CD4-positive, alpha-beta T cell treated with Interferon gamma for 1 hour (primary cell): ENCODE measurements at places on chromosomes 13 and 19.

GRCh38 chr19:28596561-28597071 lies 616.3 kb downstream of the UQCRFS1 start:
- DNase-seq: no peak

GRCh38 chr13:69755101-69755500 lies 352.5 kb upstream of the ATXN8OS start:
- no peak for DNase-seq

DNA sequence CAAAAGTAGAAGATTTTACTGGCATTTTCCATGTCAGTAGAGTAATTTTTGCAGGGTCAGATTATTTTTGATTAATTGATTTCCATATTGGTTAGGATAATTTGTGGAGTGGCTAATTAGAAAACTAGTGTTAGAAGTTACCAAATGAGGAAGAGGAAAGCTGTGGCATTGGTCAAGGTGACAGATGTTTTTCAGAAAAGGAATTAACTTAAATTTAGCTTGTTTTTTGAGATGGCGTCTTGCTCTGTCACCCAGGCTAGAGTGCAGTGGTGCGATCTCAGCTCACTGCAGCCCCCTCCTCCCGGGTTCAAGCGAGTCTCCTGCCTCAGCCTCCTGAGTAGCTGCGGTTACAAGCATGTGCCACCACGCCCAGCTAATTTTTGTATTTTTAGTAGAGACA lies 28.8 kb downstream of the LSM14A start:
- DNase-seq: peak; percentile 2

GRCh38 chr13:109971006-109971405 lies 184.6 kb upstream of the IRS2 start:
- no peak for DNase-seq

DNA sequence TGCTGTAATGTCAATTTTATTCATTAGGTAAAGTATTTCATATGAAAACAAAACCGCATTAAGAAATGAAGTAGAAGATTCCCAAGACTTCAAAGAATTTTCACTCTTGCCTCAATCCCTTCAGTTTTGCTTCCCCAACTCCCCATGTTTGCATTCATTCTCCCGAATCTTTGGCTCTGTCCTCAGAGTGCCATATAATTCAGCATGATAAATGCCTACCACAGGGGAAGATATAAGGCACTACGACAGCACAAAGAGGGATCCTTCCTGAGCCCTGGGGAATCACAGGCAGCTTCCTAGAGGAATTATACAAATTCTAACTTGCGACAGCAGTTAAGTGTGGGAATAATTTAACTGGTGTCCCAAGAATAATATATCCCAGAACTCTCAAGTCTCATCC lies 68.5 kb downstream of the TSC22D1 start:
- no peak for DNase-seq

- no peak for DNase-seq
Measured at GRCh38 chr19:2287585-2288337, 5.8 kb upstream of the PEAK3 start.

- DNase-seq: no peak
Measured at GRCh38 chr19:1255186-1256161, 7.1 kb downstream of the MIDN start.

DNA sequence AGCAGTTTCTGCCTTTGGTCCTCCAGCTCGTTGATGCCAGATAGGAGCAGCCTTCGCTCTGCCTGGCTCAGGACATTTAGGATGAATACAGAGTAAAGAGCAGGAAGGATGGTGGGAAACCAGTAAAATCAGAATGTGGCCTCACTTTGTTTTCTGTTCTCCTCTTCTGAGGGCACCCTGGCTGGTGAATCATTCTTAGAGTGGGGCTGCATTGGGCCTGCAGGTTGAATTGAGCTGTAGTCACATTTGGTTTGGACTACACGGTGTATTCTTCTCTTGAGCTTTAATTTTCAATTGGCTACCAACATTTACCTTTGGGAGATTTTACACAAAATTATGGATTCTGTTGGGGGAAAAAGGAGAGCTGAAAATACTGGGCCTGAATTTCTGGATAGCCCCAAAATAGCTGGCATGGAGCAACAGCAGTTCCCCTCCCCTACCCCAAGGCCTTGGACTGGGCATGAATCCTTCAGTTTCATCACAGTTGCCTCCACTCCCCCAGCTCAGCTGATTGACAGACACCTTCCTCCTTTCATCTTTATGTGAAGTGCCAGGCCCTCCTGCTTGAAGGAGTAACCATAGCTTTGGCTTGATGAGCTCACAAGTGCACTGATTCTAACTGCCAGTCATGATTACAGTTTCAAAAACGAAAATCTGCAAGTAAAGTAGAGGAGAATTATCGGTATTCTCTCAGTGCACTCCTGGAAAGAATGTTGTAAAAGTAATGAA lies 24.3 kb downstream of the ERCC5 start:
- no peak for DNase-seq

DNA sequence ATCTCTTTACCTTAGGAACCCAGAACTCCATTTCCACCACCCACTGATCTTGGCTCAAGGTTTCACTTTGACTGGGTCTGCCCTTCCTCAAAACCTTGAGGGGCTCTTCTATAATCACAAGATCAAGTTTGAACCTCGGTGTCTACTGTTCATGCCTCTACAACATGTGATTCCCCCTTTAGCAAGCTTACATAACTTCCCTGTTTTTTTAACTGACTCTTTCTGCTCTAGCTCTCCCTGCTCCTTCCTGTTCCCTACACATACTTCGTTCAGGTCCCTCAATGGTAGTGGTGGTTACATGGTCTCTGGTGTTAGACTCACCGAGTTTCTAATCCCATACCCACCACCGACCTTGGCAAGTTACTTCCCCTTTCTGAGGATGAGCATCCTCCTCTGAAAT lies 26.7 kb downstream of the CEACAM8 start:
- no peak for DNase-seq

DNA sequence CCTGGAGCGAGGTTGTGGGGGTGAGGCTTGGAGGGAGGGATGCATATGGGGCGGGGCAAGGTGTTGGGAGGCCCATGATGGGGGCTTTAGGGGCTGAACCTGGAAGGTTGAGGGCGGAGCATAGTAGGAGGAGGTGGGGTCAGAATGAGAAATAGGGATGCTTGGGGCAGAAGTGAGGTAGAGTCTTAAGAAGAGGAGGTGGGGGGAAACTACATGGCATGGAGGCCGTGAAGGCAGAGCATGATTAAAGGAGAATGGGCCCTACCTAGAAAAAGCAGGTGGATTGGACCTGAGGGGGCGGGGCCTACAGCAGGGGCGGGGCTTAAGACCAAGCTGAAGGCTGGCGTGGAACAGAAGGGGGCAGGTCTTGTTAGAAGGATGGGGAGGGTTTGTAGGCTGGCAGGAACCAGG lies 799 bp downstream of the NR1H2 start:
- peak; percentile 69 for DNase-seq

DNA sequence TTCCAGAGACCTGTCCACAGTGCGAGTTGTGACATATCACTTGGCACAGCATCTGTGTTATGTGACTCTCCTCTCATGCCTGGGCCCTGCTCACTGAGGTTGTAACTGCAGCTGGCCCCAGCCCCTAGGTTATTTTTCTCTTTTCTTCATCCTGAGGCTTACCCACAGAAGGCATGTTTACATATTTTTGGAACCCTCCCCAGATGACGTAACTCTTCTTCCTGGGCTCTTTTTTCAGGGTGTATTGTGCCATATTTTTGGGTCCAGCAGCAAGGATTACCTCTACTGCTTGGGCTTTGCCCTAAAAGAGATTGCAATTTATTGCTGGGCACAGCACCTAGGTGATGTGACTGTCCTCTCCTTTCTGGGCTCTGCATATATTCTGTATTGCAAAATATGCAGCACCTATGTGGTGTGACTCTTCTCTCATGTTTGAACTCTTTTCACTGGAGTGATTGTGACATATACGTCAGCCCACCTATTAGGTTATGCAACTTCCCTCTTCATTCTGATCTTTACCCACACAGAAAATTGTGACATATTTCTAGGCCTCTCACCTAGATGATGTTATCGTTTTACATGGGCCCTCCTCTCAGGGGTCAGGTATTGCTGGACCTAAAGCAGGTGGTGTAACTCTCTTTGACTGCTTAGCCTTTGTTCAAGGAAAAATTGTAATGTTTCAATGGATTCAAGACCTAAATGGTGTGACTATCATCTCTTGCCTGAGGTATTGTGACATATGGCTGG lies 64.5 kb upstream of the ZNF724 start:
- no peak for DNase-seq

DNA sequence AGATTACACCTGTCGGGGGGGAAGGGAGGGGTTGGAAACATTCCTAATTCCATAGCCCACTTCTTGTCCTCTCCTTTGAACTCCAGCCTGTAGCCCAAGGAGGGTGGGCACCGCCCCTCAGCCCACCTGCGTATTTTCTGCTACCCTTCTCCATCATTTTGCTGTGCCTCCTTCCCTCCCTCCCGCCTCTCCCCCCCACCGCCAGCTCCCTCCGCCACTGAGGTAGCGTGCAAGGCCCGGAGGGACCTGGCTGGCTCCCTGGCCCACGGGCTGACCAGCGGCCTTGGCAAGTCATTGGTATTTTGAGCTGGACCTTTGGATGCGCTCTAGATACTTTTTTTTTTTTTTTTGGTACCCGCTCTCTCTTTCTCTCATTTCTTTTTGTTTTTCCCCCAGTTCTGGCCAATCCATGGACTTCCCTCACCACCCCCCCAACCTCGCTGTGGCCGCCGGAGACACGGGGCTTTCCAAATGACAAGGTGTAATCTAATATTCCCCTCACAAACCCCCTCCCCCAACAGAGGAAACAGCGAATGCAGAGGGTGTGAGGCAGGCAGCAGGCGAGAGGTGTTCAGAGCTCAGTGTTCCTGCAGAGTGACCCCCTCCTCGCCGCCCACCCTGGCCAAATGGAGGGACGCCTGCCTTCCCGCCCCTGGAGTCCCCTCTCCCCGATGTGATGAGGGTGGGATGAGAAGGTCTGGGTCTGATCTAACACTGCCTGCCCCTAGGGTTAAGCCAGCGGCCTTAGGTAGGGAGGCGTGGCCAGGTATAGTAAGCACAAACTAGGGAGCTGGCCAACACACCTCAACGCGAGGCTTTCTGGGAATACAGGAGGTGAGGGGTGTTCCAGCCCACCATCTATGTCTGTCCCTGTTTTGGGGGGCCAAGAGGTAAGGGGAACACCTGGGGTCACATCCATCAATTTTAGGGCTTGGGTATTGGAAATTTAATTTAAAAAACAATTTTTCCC lies 89.2 kb downstream of the PTPRS start:
- no peak for DNase-seq
